ENCODE measurements at places on chromosomes 2 and 18.

GRCh38 chr2:157321466-157321865, 4.2 kb downstream of the ERMN start:
- DNase-seq = no peak

- DNase-seq = no peak
Observed at GRCh38 chr18:68922392-68922791, 124.5 kb downstream of the CCDC102B start.

DNA sequence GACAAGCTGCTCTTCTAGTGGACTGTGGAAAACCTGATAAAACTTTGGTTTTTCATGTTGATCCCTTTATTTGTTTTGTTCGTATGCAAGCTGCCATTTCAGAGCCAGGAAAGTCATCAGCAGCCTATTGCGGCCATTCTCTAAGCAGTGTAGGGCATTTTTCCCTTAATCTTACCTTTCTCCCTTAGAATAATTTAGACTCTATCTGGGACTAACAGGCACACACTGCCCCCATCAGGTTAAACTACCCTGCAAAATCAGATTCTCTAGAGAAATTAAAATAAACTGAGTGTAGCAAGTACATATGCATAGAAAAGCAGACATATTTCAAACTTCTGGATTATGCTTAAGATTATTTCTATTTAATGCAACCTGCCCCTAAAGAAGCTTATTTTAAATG, 347.5 kb downstream of the METTL4 start:
- DNase-seq = no peak

GRCh38 chr2:590214-591175, 86.7 kb downstream of the TMEM18 start:
- DNase-seq = no peak

GRCh38 chr2:202042444-202042843, 8.8 kb downstream of the FZD7 start:
- no peak for DNase-seq

- DNase-seq = peak; percentile 85
Observed at GRCh38 chr18:45664824-45665763, 49.8 kb downstream of the SLC14A2 start.

DNA sequence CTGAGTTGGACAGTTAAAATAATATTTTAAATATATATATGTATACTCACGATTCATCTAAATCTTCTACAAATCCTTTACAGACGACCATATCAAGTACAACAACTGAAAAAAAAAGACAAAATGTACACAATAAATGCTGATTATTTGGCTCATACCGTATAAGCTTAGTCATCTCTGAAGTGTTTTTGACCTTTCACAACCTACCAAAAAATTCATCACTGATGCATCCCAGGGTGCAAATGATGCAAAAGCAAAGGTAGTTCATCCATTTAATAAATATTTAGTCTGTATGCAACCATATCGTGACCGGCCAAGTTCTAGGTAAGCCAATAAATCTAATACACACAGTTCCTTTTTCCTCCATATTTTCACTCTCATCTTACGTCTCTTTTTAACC, 1.1 kb downstream of the TMX3 start:
- no peak for DNase-seq

- DNase-seq = no peak
Observed at GRCh38 chr2:100818606-100819369, 1.2 kb upstream of the NPAS2 start.

GRCh38 chr18:36504928-36505327, 207.4 kb downstream of the FHOD3 start:
- no peak for DNase-seq

- no peak for DNase-seq
Observed at GRCh38 chr2:88737385-88737784, 45.9 kb downstream of the RPIA start.

DNA sequence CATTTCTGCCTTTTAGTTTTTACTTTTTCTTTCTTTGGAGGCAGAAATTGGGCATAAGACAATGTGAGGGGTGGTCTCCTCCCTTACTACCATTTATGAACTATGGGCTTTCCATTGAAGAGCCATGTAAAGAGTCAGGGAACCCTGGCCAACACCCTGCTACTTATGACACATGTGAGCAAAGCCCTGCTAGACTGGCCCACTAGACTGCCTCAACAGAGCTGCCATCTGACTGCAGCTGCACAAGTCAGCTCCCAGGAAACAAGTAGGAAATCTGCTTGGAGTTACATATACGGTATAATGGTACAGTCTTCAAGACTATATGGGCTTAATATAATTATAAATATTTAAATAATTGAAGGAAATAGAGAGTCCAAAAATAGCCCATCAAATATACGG, 816.8 kb downstream of the TRIB2 start:
- no peak for DNase-seq

- no peak for DNase-seq
Observed at GRCh38 chr18:70450426-70451253, 161.8 kb downstream of the SOCS6 start.

- no peak for DNase-seq
Observed at GRCh38 chr2:164009756-164010337, 274.0 kb upstream of the FIGN start.

DNA sequence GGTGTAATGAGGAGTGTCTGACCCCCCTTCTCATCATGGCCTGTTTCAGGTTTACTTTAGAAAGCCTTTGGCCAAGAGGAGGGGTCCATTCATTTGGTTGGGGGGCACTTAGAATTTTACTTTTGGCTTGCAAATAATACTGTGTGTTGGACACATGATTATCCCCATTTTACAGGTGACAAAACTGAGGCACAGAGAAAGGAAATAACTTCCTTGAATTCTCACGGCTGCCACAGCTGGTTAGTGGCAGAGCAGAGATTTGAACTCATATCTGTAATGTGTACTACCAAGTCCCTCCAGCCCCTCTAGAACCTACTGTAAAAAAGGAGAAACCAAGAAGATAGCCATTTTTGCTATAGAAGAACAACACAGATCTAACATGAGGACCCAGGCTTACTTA, 124.8 kb upstream of the NDUFV2 start:
- no peak for DNase-seq

DNA sequence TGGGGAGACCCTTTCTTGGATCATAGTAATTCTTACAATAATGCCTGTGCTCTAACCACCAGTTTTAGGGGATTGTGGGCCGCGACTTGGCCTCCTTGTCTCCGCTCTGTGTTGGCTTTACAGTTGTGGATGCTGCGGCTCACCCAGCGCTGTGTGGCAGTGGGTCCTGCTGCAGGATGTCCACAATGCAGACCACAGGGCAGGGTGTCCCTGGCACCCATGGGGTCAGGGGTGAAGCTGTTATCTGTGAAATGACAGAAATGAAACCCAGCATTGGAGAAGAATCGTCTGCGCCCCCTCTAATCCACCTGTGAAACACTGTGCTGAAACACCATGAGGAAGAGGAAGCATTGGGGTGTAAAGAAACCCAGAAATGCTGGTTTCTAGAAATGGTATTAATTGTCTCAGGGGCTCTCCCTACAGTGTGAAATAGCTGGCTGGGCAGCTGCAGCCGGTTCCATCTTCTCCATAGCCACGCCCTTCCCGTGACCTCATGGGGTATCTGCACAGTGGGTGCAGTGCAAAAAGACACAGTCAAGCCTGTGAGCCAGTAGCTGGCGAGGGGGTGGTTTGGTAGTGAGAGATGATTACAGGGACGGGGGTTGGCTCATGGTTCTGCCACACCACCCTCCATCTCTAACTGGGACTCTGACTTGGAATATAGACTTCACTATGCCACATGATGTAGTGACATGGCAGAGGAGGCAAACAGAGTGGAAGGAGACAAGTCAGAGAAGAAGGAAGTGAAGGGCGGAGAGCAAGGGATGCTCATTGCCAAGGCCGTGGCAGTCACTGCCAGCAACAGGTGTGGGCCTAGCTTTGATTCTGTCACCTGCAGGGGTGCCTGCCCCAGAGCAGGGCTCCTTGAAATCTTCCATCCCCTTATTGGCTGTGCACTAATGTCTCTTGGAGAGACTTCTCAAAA, 16.2 kb downstream of the INPP4A start:
- DNase-seq = peak; percentile 43

DNA sequence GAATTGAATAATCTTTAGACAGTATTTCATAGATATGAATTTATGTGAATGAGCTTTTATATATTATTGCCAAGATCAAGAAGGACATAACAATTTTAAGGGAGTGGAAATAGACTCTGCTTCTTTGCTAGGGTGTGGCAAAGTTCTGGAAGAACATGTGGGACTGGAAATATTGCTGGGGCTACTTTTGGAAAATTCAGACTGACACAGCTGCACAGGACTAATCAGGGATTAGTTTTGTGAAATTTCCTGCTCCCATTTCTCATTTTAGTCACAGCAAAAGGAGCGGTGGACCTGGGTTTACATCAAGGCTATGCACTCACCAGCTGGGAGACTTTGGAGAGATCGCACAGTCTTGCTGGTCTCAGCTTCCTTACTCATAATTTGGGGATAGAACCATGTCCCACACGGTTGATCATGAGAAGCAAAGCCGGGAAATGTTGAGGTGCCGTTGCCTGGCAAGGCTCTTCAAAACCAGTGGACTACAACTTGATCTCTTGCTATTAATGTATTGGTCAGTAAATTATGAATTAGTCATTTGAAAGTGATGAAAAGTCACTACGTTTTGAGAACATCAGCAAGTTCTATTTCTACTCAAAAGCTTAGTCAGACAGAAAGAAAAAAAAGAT, 42.4 kb downstream of the IL1RL2 start:
- DNase-seq = no peak

GRCh38 chr2:27904405-27904665, 13.8 kb downstream of the BABAM2 start:
- DNase-seq = peak; percentile 42

DNA sequence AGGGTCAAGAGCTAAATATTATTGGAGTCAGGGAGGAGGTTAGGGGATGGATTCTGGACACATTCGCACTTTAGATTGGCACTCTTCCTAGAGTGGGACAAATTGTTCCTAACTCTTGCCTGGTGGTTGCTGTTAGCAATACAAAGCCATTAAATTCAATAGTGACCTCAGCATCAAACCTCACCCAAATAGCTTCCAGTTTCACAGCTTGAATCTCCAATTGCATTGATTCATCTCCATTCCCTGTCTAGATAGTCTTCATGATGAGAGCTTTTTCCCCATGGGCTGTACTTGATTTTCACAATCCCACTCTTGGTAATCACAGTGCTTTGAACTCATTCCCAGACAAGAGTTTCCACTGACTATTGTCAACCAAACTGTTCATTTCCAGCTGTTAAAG, 585.9 kb upstream of the SYT4 start:
- no peak for DNase-seq

- no peak for DNase-seq
Observed at GRCh38 chr2:209451209-209451834, 27.5 kb downstream of the MAP2 start.

GRCh38 chr2:152606941-152607340, 110.3 kb downstream of the PRPF40A start:
- no peak for DNase-seq

DNA sequence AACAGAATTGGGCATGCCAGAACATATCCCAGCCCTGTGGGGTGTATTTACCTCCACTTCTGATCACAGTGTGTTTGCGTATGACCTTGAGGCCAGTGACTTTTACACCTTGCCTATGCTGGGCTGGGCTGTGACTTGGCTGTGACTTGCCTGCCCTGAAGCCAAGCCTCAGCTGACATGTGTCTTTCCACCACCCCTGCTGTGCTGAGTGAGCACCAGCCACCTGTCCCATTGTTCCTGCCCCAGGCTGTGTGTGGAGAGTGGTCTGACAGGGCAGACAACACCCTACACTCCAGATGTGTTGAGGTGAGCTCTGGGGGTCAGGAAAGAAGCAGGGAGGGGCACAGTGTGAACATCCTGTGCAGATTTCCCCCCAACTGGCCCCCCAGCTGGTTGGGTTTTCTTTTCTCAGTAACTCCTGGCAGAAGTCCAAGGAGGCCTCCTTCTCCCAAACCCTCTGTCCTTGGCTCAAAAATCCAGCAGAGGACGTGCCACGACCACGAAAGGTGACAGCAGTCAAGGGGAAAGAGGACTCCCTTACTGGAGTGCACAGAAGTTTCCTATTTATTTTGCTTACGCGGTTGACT, 5.1 kb upstream of the STEAP3 start:
- peak; percentile 80 for DNase-seq

GRCh38 chr2:17302281-17302680, 216.0 kb downstream of the RAD51AP2 start:
- DNase-seq = no peak

DNA sequence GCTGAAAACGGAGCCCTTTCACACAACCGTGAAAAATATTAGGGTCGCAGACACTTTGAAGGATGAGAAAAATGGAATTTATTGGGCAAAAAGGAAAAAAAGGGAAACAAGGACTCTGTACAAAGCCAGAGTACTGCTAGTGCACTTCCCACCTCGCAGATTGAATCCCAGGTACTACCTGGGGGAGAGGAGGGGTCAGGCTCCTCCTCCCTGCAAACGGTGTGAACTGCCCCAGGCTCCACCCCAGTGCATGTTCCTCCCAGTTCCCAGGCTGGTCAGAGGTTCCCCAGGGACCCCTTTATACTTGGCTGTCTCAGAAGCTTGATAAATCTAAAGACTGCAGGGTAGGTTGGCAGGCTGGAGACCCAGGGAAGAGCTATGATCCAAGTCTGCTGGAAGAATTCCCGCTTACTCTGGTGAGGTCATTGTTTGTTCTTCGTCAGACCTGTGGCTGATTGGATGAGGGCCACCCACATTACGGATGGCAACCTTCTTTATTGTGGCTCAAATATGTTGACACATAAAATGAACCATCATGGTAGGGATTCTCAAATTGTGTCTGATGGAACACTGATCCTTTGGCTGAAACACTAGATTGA, 290.4 kb upstream of the POU3F3 start:
- no peak for DNase-seq

DNA sequence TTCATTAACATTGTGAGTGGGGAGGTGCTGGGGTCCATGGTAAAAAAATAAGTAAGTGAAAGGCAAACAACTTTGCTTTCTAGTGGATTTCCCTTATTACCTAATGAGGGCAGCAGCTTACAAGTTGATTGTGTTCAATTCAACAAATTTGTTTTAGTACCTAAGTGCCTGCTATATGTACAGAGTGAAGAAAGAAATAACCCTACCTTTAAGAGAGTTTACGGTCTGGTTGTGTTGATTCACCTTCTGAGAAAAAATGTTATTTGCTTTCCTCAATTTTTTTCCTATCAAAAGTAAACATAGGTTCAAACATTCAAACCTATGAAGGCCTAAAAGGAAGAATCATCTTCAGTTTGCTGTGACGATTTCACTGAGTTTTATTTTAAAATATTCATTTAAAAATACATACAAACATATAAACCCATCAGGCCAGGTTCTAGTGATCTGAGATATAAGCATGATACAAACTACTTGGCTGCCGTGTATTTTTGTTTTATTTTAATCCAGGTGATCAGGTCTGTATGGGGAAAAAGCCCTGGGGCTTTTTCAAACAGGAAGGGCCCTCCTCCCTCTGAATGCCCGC, 1.5 kb upstream of the SPTBN1 start:
- no peak for DNase-seq
